ENCODE measurements at places on chromosomes 1 and 21.
A peak's percentile ranks its signal among the peaks of the same experiment; 100 is the strongest.

DNA sequence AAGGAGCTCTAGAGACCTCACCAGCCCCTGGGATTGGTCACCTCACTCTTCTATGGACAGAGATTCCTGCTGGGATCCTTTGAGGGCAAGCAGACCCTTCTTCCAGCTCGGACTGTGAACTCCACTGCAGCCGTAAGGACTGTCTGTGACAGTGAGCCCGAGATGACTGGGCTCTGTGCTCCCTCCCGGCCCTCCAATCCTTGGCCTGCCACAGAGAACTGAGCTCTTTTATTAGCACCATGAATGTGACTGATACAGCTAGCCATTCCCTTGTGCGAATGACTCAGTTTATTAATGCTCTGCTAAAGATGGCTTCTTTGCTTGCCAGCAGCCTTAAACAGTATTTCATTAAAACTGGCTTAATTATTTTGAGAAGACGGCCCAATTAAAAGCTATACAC lies 194.6 kb upstream of the LMO4 start:
- DNase-seq, result no peak

GRCh38 chr1:45032837-45033236 lies 20.8 kb downstream of the UROD start:
- no peak for DNase-seq

- DNase-seq, result no peak
Observed at GRCh38 chr1:117529683-117530082, 76.2 kb upstream of the TENT5C start.

DNA sequence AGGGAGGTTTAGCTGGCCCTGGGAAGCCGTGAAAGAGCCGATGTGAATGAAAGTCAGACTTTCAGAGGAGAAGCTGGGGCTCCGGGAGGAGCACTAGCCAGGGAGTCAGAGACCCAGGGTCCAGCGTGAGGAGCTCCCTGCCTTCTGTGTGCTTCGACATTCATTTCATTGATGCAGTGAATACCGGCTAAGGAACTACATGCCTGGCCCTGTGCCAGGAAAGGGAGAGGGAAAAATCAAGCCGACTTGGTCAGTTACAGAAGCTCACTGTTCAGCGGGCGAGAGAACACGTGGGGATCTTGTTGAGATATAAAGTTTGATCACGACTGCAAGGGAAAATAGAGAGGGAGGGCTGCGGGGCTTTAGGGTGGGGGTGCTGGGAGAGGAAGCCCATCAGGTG lies 76.7 kb upstream of the RUNX3 start:
- DNase-seq, result no peak

DNA sequence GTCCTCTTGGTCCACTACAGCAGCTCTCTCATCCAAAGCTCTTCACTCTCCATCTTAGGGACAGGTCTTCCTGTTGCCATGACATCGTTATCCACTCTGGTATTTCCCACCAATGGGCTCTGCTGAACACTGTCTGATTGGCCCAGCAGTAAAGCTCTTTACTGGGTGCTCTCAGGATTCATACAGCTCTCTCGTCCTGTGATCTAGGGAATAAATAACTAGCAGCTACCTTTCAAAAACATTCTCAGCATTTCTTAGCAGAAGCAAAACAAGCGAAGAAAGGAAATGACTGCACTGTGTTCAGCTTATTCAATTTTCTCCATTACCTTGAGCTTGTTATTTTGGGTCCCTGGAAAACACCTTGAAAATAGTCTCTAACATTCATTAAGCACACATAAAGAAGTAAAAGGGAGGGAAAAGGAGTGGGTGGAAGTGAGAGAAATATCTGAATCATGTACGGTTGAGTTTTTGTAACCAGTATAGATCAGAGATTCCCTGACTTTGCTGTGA lies 163.4 kb upstream of the SGIP1 start:
- no peak for DNase-seq

GRCh38 chr1:115670476-115671175 lies 28.9 kb downstream of the VANGL1 start:
- DNase-seq, result no peak

DNA sequence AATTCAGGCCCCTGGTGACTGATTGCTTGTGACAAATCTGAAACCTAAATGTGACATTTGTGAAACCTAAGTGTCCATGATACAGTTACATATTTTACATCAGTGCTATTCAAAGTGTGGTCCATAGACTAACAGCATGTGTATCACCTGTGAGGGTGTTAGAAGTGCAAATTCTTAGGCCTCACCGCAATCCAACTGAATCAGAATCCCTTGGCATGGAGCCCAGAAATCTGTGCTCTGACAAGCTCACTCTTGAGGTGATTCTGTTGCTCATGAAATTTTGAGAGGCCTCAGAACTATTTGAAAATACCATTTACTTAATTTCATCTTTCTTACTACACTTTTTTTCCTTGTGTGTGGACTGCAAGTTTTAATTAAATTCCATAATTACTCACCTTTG lies 587.9 kb downstream of the ADGRL2 start:
- DNase-seq, result no peak

DNA sequence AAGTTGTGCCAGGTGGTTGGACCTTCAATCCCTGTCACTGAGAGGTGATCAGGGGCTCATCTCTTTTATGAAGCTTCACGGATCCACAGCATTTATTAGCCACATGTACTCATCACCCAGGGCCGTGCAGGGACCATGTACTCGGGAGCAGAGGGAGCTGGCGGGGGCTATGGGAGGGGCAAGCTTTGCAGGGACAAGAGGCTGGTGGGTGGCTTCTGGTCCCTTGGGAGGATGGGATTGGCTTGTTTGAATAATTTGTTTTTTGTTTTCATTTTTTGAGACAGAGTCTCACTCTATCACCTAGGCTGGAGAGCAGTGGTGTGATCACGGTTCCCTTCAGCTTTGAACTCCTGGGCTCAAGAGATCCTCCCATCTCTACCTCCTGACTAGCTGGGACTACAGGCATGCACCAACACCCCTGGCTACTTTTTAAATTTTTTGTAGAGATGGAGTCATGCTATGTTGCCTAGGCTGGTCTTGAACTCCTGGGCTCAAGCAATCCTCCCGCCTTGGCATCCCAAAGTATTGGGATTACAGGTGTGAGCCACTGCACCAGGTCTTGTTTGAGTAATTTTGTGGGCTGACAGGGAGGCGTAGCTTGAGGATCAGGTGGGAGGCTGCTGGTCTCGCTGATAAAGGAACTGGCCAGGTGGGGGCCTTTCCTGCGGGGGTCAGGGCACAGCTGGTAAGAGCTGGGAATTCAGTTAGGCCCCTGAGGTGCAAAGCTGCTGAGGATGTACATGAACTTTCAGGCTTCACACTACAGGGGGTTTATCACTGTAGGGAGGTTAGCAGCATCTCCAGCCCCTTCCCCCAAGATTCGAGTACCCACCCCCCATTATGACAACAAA lies 308.0 kb upstream of the C1orf174 start:
- no peak for DNase-seq

DNA sequence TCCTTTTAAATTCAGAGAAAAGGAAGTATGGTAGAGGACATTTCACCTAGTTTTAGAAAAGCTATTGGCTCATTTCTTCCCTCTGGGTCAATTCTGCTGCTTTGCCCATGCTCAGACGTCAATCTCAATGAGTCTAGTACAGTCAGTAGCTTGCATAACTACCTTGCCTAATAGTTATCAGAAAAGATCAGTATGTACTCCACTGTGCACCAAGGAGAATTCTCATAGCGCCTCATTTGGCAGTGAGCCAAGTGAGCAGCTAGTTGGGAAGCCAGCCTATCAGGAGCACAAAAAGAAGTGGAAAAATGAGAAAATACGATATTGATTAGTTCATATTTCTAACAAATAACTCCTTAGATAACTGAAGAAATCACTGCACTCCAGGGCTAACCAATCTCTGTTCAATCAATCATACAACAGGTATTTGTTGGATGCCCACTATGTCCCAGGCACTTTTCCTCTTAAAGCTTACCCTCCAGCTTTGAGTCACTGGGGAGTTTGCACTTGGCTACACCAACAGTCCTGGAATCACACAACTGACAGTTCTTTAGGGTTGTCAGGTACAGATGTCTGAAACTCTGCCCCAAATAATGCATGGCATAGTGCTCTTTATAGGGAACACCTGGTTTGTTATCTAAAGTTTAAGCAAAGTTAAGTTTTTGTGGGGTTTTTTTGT lies 50.2 kb downstream of the PRDX6 start:
- no peak for DNase-seq

- no peak for DNase-seq
Observed at GRCh38 chr1:78651241-78651640, 1.6 kb downstream of the IFI44 start.

GRCh38 chr1:173448945-173449344 lies 28.2 kb upstream of the PRDX6 start:
- DNase-seq, result no peak

- DNase-seq, result no peak
Observed at GRCh38 chr1:209674957-209675564, at the start of gene G0S2. TSS of gene G0S2 (plus strand) at chr1:209675412. CDS start at chr1:209675685, 273 bp downstream.

GRCh38 chr1:179809506-179810366 lies 66.6 kb downstream of the FAM163A start:
- peak; percentile 57 for DNase-seq

- DNase-seq, result no peak
Observed at GRCh38 chr1:245015031-245015430, 139.8 kb upstream of the KIF26B start.

GRCh38 chr1:48480504-48480903 lies 8.5 kb upstream of the SPATA6 start:
- DNase-seq, result no peak

- no peak for DNase-seq
Observed at GRCh38 chr1:231814521-231814920, 187.9 kb downstream of the DISC1 start.

- DNase-seq, result no peak
Observed at GRCh38 chr1:204760757-204761156, 75.2 kb upstream of the LRRN2 start.

GRCh38 chr1:248585266-248585665 lies 10.7 kb upstream of the OR2T34 start:
- no peak for DNase-seq

DNA sequence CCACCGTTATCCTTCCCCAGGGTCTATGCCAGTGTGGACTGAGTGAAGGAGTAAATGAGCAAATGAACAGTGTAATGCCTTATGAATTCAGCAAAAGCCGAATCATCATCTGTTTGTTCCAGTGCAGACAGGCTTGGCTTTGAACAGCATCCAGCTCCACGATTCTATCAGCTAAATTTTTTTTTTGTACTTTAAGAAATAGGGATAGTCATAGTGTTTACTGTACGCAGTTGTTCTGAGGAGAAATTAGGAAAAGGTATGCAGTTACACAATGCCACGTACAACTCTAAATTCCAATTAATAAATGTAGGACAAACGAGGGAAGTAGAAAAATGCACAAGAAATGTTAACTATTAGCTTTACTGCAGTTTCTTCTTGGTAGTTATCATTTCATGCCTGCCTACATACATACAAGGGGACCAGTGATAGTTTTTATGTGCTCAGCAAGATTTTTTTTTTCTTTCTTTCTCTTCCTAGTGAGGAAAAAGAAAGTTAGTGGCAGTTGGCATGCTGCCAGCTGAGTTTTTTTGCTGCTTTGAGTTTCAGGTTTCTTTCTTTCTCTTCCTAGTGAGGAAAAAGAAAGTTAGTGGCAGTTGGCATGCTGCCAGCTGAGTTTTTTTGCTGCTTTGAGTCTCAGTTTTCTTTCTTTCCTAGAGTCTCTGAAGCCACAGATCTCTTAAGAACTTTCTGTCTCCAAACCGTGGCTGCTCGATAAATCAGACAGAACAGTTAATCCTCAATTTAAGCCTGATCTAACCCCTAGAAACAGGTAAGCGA lies at the start of gene IFI44L:
Gene IFI44L (plus strand): TSS at position 646 of the 777 bp plus-strand sequence. CDS start 7,468 bp downstream, outside the sequence.
- no peak for DNase-seq

DNA sequence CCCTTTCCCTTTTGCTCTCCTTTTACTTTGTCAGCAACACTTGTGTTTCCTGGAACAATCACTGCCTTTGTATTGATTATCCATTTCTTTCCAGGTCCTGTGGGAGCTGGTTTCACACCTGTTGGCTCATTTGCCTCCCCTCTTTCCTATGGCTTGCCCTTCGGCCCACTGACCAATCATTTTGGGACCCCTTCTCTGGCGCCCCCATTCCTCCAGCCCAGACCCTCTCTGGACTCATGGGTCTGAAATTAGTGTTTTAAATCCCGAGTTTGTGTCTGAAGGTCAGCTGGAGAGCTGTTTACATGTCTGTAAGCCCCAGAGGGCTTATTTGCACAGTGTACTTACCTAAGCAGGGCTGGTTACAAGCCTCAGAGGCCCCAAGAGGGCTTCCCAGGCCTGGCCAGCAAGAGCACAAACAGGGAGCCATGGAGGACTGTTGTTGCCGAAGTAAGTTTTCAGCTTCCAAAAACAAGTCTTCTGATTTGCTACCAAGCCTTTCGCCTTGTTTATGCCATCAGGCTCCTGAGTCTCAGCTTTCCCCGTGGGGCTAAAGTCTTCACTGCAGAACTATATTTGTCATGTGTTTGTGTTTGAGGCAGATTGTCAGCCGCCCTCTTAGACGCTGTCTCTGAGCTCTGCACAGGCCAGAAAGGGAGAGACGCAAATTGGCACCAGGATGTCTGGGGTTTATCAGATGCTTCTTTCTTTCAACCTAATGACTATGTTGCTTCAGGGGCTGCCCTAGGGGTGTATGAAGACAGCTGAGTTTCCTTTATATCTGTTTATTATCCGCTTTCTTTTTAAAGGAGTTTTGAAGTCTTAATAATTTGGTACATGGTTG lies 93.0 kb downstream of the ATP1A1 start:
- no peak for DNase-seq

GRCh38 chr21:29939104-29939923 lies 482 bp downstream of the GRIK1 start:
- DNase-seq, result no peak

GRCh38 chr1:73874806-73875205 lies 323.2 kb downstream of the LRRIQ3 start:
- no peak for DNase-seq

DNA sequence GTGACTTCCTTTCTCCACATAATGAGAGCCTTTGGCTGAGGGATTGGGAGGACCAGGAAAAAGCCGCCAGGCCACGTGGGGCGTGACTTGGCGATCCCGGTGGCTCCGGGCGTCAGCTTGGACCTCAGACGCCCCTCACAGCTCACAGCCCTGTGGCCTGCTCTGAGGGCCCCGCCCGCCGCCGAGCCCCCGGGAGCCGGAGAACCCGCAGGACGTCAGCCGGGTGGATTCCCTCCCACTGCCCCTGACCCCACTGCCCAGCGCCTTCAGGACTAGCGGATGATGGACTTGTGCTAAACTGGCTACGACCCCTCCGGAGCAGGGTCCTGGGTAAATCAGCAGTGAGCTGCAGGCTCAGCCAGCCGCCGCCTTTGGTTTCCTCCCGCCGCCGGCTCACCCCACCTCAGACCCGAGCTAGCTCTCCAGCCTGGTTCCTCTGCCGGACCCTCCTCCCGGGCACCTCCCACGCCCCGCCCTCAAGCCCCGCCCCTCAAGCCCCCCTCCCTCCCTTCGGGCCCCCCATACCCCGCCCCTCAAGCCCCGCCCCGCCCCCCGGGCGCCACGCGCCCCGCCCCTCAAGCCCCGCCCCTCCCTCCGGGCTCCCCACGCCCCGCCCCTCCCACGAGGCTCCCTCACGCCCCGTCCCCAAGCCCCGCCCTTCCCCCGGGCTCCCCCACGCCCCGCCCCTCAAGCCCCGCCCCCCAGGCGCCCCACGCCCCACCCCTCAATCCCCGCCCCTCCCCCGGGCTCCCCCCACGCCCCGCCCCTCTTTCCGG lies 10.0 kb upstream of the FAAP20 start:
- no peak for DNase-seq
